ENCODE measurements at places on chromosomes 6 and 20.

DNA sequence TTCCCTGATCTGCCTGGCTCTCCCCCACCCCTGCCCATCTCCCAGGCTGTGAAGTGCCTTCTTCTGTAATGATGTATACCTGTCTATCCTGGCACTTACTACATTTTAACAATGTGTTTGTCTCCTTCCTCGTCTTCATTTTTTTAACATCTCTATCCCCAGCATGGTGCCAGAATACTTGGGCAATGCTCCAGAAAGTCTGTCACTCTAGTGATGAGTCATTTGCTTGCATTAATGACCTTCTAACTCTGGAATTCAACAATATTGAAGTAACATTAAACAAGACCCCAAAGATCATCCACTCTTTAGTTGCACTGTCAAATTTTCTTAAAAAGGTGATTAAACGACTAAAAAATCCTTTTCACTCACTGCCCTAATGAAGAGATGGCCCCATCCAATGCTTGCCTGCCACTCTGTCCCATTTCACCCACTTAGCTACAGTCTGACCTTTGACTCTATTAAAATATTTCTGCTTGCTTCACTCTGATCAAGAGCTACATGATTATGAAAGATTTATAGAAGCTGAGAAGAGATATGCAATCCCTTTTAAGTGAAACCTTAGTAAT lies 7.7 kb upstream of the KLHL31 start:
- no peak for DNase-seq

GRCh38 chr6:13848522-13849150 lies 34.3 kb upstream of the MCUR1 start:
- no peak for DNase-seq

DNA sequence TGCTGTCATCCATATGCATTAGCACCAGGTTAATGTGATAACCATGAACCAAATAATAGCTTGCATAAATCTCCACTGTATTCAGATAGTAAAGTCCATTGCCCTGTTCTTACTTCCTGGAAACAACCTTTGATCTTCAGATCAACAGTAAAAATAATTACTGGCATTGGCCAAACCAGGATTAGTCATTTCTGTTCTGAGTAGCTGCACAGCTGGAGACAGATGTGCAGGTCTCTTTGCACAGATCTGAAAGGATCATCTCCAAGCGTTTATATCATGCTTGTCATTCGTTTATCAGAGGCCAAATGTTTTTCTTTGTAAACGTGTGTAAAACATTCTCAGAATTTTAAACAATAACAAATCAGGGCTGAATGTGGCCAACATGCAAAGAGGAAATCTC lies 134.4 kb upstream of the HMGCLL1 start:
- no peak for DNase-seq

DNA sequence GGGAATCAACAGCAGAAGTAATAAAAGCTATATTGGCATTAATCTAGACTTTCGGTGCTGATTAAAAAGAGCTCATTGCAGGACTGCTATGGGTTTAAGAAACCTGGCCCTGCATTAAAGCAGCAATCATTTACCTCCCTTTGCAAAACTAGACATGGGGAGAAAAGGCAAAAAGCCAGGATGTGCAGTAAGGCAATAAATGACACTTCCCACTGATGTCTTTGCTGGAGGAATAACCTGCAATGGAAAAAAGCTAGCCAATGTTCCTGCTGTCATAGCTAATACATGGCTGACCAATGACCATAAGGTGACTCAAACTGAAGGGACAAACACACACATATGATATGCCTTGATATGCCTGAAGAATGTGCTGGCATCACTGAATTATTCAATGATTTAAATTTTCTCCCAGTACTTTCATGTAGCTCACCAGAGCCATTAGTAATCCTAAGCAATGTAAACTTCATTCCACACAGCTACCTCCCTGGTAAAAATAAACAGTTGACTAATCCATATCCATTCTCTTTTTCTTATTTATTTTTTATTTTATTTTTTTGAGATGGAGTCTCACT lies 8.7 kb downstream of the DNAAF9 start:
- DNase-seq, result no peak

DNA sequence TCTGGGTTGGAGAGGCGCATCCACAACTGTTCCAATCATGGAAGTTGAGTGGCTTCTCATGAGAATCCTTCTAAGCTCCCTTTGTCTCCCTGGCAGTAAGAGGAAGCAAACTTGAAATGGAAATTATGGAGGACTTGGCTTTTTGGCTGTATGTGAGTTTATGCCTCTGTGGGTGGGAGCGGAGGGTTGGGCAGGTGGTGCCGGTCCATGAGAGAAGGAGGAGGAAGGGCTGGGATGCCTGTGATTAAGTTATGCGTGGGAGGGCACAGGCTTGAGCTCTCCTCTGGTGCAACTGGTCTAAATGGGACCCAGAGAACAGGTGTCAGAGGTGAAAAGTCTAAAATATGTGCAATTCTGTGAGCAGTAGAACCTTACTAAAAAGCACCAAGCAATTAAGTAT lies 2.2 kb downstream of the PHACTR3 start:
- no peak for DNase-seq

- DNase-seq, result no peak
Observed at GRCh38 chr6:136173519-136174507, 76.3 kb downstream of the MTFR2 start.

DNA sequence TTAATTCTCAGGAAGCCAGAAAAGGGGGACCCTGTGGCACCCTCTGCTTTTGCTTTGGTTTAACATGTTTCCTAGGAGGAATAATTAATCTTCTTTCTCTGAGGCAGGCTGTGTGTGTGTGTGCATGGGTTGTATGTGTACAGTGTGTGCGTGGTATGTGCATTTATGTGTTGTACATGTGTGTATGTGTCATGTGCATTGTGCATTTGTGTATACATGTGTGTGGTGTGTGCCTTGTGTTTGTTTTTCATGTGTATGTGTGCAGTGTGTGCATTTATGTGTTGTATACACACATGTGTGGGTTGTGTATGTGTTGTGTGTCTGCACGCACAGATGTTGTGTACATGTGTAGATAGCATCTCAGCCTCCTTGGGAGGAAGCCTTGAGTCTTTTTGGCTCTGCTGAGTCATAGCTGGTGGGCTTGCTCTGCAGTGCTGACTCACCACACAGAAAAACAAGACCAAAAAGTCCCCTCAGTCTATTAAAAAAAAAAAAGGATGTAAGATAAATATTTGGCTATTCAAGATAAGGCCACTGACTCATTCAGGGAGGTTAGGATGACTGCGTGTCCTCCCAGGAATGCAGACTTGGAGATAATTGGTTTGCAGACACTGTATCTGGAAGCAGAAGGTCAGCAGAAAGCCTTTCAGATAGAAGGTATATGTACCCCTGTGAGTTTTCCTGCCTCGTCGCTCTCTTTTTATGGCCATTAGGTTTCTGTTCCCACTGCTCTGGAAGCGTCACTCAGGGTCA lies 58.6 kb downstream of the SYNJ2 start:
- DNase-seq, result no peak

DNA sequence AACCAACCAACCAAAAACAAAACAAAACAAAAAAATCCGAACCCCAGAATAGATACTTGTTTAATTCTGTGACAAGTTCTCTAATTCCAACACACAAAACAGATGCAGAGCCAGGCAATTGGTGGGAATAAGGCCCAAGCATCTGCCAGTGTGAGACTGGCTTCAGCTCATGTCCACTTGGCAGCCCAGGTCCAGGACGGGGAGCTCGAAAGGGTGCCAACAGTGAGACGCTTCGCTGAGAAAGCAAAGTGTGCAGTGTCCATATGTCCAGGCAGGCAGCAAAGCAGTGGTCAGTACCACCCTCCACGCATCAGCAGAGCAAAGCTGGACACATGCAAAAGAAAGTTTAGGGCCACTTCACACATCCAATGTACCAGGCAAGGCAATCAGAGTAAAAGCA lies 102.9 kb downstream of the RALGAPA2 start:
- no peak for DNase-seq

GRCh38 chr6:100134703-100135102 lies 140.7 kb upstream of the MCHR2 start:
- DNase-seq, result no peak

DNA sequence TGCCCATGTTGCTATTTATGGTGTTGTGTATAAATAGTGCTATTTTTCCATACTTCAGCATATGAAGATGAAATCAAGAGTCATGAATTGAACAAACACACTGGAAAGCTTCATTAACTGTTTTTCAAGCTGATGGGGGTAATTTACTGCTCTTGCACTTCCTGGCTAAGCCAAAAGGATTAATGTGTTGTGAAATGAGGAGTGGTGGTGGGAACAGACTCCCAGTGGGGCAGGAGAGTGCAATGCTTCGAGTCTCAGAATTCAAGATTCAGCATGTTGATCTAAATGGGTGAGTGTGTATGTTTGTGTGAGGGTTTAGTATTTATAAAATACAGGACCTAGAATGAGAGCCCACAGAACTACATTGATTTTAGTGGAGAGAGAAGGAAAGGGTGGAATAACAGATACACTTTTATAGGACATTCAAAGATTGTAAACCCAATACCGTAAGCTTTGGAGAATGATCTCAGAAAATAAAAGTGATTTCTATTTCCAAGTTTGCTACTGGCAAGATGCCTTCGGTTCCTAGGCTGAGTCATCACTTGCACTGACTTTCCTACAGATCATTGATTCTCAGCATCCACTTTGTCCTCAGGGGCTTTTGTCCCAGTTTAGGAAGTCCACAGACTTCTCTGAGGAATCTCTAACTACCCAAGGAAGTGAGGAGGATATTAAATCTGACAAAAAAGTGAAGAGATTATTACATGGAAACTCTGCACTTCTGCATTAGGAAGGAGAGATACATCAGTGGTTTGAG lies 303.6 kb downstream of the TRDN start:
- no peak for DNase-seq

- no peak for DNase-seq
Observed at GRCh38 chr6:14584450-14584849, 466.9 kb downstream of the CD83 start.

DNA sequence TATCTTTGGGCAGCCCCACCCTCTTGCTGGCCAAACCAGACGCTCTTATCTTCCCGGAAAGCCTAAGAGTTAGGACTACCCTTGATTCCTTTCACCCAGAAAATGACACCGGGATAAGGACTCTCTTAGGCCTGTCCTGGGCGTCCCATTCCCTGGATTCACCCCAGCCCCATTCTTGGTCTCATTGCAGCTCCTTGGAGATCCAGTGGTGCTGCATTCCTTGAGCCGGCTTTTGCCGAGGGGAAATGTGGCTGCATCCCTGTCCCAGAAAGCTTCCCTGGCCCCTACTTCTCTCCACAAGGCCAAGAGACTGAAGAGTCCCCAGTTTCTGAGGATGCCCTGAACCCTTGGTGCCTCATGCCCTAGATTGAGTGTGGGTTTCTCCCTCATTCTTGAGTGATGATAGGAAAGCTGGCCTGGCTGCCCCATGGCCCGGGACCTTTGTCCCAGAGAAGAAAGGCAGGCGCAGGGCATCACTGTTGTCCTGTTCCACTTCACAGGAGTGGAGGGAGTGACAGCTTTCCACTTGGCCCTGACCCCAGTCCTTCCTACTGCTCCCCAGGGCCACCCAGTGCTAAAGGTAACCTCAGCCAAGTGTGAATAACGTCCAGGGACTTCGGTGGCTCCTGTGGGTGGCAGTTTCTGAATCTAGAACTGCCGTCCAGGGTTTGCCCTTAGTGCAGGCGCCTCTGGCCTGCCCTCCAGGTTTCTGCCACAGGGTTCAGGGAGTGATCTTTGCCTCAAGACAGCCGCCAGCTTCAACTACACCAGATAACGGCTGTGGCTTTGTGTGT lies 42.7 kb upstream of the MYL9 start:
- no peak for DNase-seq

DNA sequence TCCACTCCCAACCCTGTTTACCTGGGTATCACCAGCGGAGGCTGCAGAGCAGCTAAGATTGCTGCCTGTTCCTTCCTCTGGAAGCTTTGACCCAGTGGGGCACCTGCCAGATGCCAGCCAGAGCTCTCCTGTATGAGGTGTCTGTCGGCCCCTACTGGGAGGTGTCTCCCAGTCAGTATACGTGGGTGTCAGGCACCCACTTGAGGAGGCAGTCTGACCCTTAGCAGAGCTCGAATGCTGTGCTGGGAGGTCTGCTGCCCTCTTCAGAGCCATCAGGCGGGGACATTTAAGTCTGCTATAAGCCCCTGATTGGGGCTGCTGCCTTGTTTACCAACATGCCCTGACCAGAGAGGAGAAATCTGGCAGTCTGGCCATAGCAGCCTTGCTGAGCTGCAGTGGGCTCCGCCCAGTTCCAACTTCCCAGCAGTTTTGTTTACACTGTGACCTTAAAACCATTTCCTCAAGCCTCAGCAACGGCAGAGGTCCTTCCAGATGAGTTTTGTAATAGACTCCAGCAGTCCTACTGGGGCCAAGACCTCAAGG lies 2.8 kb downstream of the RAET1E start:
- DNase-seq, result no peak

DNA sequence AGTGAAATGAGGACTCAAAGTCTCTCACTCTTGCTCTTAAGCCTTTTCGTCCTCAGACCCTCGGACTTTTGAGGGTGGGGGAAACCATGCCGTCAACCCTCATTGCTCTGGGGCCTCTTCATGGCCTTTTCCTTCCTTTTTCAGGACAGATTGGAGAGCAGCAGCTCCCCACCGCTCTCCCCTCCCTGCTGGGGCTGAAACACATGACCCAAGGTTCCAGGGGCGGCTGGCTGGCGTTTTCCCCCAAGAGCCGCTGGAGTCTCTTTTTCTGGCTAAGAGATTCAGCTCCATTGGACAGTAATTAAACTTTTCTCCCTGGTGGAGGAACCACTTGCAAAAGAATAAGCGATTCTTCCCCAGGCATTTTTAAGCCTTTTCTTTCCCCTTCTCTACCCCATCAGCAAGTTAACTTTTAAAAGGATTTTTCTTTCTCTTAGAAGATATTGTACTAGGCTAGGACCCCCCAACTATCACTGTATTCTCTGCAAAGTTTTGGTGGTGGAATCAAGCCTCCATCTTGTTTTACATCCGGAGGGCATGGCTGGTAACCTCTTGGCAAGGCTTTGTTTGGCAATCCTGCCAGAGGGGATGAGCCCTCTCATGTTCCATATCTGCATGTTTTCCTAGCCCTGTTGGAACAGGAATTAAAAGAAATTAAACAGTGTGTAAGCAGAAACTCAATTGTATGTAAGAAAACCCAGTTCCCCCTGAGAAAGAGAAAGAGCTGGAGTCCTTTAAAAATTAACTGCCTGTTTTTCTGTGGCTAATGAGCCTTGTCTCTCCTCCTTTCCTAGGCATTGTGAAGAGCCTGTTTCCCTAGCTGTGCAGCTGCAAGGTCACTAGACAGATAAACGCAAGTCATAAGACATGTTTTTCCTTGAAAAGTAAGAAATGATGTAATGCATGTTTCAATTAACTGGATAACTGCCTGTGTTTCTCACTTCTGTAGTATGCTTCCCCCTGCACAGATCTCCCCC lies 100.8 kb upstream of the GPR6 start:
- DNase-seq, result no peak

- no peak for DNase-seq
Observed at GRCh38 chr20:31667315-31668285, 29.9 kb downstream of the COX4I2 start.

DNA sequence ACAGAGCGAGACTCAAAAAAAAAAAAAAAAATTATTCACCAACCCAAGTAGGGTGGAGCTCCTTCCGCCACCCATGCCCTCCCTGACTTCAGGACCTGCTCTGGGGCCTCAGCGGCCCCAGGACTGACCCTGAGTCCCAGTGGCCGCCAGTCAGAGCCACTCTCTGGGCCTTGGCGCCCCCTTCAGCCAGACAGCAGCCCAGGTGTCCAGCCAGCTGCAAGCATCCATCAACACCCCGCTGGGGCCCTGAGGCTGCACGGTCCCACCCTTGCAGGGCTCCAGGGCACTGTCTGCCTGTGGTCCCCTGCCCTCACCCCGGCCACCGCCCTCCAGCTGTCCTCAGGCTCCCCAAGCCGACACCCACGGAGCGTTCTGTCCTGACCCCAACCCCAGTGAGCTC lies 11.4 kb upstream of the KCNQ2 start:
- DNase-seq, result peak; percentile 60

GRCh38 chr6:148471624-148472159 lies 129.1 kb downstream of the SASH1 start:
- DNase-seq, result no peak

- DNase-seq, result peak; percentile 85
Observed at GRCh38 chr6:17278289-17279063, 2.7 kb upstream of the RBM24 start.
